Activated T-cell treated with anti-CD3 and anti-CD28 coated beads for 1 hour (primary cell): ENCODE measurements at places on chromosomes 7 and 10.
A peak's percentile ranks its signal among the peaks of the same experiment; 100 is the strongest.

DNA sequence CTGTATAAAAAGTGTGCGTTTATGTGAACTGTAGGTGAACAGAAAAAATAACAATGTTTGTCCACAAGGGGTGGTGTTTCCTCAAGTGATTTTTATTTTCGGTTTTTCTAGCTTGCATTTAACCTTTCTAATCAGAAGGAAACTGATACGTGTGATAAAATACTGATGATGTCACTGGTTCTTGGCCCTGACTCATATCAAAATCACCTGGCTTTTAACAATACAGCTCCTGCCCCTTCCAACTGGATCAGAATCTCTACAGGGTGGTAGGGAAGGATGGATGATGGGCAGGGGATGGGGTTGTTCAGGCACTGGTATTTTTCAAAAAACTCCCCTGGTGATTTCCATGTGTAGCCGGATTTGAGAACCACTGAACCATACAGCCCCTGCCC lies 10.9 kb downstream of the NPFFR1 start:
- DNase-seq, result no peak

DNA sequence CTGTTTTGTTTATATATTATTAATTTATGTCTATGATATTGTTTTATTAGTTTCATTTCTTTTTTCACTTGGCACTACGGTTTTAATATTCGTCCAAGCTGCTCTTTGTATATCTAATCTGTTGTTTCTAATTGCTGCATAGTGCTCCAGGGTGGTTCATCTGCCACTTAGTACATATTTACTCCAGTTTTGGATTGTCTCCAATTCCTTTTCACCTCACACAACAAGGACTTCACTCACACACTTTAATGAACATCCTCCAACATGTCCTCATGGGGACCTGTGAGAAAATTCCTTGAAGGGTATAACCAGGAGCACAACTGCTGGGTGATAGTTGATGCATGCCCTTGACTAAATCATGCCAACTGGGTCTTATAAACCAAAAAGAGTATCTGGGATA lies 14.1 kb upstream of the NOC3L start:
- no peak for DNase-seq

GRCh38 chr10:77359950-77360520 lies 277.6 kb downstream of the KCNMA1 start:
- no peak for DNase-seq

DNA sequence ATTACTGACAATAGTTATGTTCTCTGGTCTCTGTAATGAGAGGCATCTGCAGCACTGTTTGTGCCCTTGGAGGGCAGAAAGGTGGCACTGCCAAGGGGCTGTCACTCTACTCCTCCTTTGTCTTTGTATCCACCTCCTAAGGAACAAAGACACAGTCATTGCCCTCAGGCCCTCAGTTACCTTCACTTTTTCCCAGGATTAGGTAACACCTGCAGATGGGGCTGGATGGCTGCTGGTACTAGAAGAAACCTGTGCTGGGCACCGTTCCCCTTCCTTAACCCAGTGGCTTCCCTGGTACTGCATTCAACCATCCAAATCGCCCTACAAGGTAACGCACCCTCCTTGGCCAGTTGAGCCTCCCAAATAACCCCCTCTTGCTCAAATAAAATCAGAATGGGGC lies 246.9 kb upstream of the NEBL start:
- no peak for DNase-seq

DNA sequence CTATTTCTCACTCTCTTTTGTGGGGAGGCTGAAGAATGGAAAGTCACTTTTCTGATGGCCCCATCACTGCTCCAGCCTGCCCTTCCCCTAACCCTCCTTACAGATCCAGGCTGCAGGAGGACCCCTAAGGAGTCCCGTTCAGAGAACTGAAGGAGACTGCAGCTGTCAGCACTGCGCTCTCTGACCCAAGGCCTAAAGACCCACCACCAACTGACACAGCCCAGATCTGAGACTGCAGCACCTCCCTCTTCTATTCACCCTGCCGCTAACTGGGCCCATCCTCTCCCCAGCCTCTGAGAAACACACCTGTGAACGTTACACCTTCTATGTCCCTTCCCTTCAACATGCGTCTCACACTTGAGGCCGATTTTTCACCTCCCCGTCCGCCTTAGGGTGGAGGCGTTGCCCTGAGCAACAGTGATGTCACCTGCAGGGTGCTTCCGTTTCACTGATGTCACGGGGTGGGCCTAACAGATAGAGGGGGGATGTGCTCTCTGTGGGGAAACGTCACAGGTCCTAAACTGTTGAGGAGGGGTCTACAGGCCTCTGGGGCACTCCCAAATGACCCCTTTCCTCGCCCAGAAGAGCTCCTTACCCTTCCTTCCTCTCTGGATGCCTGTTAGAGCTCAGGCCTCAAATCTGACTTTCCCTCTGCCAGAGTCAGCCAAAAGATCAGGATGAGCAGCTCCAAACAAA lies 5.1 kb downstream of the ITPRIP start:
- peak; percentile 46 for DNase-seq

- no peak for DNase-seq
These were observed 32.1 kb downstream of the ZNF783 start for GRCh38 chr7:149293946-149294633.
